ENCODE measurements at places on chromosomes 13 and 19.

- DNase-seq, result peak; percentile 86
Observed at GRCh38 chr13:112849500-112849899, 119.5 kb upstream of the MCF2L start.

GRCh38 chr19:33819880-33820781 lies 23.5 kb downstream of the KCTD15 start:
- peak; percentile 19 for DNase-seq

DNA sequence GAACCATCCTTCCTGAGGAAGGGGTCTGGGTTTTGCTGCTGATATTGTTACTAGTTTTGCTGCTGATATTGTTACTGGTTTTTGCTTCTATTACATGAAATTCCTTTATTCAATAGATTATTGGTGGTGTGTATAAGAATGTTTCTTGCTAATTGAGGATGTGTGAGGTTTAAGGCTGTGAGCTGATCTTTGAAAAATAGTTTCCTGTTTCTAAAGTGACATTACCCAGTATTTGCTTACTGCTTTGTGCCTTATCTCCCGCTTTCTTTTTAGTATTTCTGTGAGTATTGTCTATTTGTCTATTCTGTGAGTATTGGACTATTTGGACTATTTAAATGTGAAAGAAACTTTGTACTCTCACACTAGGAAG lies 38.2 kb upstream of the C1QTNF9 start:
- no peak for DNase-seq

DNA sequence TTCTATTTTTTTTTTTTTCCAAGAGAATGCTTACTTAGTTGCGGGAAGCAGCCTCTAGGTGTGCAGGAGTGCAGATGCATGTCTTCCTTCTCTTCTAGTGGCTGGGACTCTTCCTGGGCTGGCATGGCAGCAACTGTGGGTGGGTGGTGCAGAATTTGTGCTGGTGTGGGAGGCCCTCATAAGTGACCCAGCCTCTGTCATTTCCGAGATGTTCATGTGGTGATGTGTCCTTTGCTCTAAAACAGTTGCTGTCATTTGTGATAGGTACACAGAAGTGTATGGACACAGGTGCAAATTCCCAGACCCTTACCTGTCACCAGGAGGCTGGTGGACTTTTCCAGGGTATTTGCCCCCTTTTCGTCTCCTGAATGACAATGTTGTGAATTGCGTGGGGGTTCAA lies 367.7 kb downstream of the KCNRG start:
- no peak for DNase-seq

DNA sequence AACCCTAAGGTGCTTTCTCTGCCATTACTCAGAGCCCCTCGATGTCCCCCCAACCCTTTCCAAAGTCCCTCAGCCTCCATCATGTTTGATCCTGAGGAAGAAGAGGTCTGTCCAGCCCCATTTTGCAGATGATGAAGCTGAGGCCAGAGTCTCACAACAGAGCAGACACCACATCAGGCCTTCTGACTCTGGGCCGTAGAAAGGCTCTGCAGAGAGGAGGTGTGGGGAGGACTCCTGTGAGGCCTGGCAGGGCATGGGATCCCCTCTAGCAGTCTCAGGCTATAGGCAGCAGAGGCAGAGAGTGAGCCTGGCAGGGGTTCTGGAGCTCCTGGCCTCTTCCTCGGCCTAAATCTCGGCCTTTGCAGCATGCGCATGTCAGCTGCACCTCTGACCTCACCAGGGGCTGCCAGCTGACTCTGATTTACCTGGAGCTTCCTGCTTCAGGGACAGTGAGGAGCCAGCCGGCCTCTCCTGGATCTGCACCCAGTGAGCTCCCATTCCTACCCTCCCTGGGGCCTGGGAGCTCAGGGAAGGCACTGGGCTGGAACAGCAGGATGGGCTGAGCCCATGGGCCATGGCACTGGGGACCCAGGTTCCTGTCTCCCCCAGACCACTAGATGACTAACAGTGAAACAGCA lies 41.7 kb upstream of the VSTM2B start:
- DNase-seq, result no peak

DNA sequence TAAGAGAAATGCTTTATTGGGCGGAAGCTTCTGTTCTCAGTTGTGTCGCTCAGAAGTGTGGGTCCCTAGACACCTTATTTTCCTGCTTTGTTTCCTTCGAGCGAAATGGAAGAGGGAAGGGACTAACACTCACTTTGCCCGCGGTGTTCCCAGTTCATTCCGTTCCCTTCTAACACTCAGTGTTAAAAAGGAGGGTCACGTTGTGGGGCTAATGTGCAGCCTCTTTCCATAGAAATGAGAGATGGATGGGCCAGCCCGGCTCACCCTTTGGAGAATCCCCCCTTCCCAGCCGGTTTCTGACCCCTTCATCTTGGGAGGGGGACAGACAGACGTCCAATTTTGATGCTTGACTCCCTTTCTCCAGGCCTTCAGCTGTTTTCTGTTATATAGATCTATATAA lies 2.3 kb downstream of the ATP11A start:
- no peak for DNase-seq

GRCh38 chr13:21894091-21894490 lies 223.2 kb downstream of the FGF9 start:
- peak; percentile 55 for DNase-seq

DNA sequence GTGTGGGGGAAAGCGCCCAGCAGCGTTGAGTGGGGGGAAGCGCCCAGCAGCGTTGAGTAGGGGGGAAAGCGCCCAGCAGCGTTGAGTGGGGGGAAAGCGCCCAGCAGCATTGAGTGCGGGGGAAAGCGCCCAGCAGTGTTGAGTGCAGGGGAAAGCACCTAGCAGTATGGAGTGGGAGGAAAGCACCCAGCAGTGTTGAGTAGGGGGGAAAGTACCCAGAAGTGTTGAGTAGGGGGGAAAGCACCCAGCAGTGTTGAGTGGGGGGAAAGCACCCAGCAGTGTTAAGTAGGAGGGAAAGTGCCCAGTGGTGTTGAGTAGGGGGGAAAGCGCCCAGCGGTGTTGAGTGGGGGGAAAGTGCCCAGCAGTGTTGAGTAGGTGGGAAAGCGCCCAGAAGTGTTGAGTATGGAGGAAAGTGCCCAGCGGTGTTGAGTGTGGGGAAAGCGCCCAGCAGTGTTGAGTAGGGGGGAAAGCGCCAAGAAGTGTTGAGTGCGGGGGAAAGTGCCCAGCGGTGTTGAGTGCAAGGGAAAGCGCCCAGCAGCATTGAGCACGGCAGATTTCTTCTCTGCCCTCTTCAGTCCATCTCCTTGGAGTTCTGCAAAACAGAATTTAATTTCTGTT lies 138.4 kb downstream of the ATP11A start:
- DNase-seq, result no peak

- DNase-seq, result no peak
Observed at GRCh38 chr13:20157151-20157796, 3.6 kb downstream of the GJA3 start.

GRCh38 chr13:113629866-113630265 lies 28.1 kb downstream of the ATP4B start:
- DNase-seq, result no peak

DNA sequence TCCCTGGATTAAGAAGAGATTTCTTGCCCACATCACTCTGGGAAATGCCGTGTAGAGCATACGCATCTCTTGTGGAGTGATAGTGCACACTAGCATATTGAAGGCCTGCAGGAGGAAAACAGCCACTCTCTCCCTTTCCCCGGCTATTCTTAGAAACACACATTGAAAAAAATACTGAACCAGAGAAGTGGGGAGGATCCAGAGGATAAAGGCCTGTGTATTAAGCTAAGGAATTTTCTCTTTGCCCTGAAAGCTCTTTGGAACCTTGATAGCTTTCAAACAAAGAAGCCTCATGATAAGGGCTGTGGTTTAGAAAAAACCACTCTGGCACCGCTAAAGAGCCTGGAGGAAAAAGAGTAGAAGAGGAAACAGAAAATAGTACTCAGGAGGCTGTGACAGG lies 386.1 kb upstream of the NBEA start:
- DNase-seq, result no peak

DNA sequence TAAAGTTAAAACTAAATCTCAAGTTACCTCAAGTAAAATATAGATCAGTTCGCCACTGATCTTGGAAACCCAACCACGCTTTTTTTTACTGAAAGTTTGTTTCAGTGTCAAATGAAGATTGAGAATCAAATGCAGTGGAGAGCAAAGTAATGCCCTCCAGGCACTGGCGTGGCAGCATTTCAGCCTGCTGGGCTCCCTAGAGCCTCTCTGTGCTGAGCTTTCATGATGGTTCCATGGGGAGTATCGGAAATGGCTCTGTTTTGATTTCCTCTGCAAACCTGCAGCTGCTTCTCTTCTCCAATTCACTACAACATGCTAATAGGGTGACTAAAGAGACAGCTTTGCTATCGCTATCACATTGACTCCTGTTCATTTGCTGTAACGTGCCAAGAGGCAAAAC lies 141.6 kb downstream of the FGF14 start:
- DNase-seq, result no peak

- no peak for DNase-seq
Observed at GRCh38 chr13:78382491-78382890, 220.9 kb downstream of the POU4F1 start.

Measured in NCI-H1436 (cell line).